ENCODE measurements at places on chromosomes 6 and 20. TPM values are rescaled to one million over a fixed set of nuclear protein-coding genes. Genes with fewer than 3 reads are reported as not detected.
A peak's percentile ranks its signal among the peaks of the same experiment; 100 is the strongest.

DNA sequence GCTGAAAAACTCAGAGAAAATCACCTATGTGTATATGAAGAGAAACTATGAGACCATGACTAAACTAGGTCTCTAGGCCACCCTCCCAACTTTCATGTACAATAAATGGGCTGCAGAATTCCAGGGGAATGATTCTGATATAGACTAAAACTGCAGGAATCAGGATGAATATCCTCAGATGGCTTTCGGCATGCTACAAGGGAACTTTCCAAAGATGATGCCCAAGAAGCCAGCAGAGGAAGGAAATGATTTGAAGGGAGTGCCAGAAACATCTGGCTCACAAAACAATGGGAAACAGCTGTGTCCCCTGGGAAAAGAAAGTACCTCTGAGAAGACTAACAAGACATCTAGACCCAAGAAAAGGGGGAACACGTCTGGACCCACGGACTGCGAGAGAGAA lies 41.1 kb downstream of the PLN start:
- DNase-seq = no peak

DNA sequence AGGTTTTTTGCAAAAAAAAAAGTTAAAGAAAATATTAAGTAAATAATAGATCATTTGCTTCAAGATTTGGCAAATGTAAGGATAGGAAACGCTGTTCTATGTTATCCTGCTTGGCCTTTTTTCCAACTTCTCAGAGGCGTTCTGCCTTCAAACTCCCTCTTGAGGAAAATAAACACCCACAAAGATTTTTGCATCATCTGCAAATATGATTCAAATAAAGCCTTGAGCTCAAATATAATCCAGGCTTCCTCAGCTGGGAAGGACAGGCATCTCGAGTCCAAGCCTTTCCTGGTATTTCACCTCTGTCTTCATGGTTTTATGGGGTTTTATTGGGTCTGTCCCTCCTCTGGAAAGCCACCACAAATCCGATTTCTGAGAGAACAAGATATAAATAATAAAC lies 67.7 kb upstream of the PTPN1 start:
- DNase-seq = no peak

DNA sequence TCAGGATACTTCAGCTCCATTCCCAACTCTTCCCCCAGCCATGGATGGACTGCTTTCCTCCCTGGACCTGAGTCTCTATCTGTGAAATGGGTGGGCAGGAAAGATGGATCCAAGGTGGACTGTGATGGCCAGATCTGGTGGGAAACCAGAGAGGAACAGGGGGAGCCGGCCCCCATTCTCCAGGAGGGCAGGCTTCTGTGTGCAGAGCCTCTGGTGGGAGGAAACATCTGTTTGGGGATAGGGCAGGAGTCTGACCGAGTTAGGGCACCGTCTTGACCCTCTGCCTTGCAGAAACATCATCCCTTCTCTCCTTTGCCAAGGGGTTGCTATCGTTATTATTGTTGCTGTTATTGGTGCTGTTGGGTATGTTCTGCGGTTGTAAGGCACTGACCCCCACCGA lies 91.5 kb downstream of the TOX2 start:
- DNase-seq = no peak

DNA sequence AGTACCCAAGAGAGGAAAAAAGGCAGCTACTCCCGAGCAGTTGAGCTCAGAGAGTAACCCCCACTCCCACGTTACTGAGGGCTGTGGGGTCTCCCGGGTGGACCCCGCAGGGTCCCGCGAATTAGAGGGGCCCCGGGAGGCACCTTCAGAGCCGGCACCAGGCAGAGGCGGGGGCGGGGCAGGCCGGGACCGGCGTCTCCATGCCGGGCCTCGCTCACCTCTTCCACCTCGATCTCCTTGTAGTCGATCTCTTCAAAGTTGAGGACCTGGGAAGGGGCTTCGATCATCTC lies 381 bp downstream of the MAP3K7 start:
- peak; percentile 26 for DNase-seq

DNA sequence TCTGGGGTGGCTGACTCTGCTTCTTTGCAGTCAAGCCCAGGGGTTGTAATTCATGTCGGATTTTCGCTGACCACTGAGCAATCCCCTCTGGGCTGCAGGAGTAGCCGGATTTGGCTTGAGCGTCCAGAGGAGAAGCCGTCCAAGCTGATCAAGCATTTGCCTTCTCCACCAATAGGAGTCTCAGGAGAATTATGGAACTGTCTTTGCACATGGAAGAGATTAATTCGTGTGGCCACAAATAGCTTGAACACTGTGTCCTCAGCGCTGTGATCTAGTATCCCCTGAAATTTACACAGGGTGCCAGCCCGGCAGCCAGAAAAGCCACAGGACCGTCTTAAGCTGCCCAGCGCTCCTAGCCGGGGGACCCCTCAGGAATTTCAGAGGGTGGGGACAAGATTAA lies 37.1 kb downstream of the EYA2 start:
- DNase-seq = no peak

DNA sequence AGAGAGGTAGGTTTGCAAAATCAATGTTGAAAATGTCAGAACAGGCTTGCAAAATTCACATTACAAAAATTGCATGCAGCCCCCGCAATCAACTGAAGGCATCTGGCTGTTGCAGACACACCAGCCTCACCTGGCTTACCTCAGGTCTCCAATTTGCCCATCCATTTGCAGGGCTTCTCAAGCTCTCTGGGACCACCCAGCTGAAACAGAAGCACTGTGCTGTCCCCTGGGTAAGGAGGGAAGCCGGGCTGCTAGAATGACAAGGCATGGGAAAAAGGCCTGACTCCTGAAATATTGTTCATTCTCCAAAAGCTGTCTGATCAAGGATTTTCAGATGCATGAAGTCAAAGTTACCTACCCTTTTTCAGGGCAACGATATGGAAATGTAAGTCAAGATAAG lies 52.6 kb upstream of the CD93 start:
- no peak for DNase-seq

DNA sequence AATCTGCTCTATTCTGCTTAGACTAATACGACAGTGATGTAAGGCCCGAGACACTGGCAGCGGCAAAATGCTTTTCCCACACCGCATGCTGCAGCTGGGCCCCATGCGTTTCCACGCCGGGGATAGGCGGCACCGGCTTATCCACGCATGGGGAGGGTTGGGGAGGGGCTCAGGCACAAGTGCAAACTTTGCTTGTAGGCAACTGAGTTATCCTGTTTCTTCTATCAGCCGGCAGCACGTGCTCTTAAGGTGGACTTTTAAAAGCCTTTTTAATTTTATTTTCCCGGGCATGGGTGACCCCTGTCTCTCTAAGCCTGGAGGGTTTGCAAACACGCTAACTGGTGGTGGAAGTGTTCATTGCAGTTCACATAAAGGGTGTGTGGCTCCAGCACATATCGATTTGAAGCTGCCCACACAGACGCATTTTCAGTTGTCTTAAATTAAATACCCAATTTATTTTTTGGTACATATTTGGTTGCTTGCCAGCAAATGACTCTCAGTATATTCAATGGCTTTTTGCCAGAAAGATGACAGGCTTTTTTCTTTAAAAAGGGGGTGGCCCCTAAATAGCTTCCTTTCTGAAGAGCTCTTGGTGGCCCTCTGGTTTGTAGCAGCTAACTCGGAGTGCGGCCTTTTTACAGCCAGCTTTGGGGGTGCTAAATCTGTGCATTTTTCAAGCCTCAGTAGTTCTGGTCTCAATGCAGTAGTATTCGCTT lies 561.8 kb upstream of the AGPAT4 start:
- no peak for DNase-seq

DNA sequence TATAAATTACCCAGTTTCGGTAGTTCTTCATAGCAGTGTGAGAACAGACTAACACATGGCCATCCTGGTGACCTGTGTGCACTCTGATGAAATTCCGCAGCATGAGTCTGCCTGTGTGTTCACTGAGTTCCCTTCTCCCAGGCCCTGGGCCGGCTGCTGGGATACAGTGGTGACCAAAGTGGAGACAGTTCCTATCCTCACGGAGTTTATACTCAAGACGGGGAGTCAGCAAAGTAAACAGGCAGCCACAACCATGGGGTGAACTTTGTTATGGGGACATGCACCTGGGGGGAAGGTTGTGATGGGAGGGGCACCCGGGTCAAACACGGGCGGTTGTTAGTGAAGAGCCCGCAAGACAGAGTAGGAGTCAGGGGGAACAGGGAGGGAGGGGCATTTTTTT lies 202.0 kb downstream of the CDH4 start:
- DNase-seq = no peak

- DNase-seq = no peak
Observed at GRCh38 chr6:35919085-35919826, 1.6 kb downstream of the SRPK1 start.

- no peak for DNase-seq
Observed at GRCh38 chr6:41642960-41643898, 5.0 kb downstream of the MDFI start.

DNA sequence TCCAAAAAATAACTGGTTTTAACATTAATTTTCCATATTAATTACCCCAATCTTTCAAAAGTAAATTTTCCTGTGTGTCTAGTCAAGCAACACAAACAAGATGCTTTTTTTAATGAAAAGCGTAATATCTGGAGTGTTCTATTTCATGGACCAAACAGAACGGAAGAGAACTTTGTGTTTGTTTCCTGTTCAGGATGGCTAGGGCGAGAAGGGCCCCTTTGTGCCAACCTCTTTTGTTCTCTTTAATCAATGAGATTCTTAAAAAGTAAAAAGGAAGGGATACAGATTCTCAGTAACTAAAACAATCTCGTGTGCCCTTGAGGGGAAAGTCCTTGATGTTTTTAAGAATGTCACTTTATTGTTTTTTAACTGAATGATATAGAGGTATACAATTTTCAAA lies 55.7 kb downstream of the GNAS start:
- no peak for DNase-seq

- DNase-seq = no peak
Observed at GRCh38 chr6:84193114-84193708, 34.2 kb downstream of the CEP162 start.

GRCh38 chr6:44269921-44270525 lies at the start of gene TMEM151B:
Gene TMEM151B (plus strand): TSS chr6:44270450. CDS start chr6:44270743, 293 bp downstream.
- peak; percentile 26 for DNase-seq

GRCh38 chr6:117976030-117976651 lies 69.1 kb downstream of the SLC35F1 start:
- no peak for DNase-seq

DNA sequence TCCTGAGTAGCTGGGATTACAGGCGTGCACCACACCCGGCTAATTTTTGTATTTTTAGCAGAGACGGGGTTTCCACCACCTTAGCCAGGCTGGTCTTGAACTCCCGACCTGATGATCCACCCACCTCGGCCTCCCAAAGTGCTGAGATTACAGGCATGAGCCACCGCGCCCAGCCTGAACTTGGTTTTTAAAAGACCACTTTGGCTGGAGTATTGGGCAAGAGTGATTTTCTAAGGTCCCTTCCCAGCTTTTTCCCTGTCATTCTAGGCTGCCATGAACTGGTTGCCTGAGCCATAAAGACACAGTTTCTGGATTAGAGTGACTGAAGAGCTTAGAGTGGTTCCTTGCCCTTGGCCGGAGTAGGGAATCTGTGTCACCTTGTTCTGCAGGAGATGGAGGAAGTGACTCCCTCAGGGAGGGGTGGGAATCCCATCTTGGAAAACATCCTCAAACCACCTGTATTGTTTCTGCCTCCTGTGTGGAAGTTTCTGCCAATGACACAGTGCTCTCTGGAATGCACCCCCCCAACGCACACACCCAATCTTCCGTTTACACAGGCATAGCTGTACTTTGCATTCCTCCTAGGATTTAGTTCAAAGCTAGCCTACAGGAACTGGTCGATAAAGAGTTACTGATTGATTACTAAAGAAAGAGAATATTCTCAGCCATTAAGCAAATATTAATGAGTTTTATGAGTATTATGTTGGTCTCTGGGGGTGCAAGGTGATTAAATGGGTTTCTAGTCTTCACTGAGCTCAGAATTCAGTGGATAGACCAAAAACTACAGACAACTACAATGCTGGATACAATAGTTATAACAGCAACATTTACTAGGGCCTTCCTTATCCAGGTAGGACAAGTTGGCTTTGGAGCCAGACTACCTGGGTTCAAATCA lies 18.2 kb downstream of the BCL2L1 start:
- no peak for DNase-seq

DNA sequence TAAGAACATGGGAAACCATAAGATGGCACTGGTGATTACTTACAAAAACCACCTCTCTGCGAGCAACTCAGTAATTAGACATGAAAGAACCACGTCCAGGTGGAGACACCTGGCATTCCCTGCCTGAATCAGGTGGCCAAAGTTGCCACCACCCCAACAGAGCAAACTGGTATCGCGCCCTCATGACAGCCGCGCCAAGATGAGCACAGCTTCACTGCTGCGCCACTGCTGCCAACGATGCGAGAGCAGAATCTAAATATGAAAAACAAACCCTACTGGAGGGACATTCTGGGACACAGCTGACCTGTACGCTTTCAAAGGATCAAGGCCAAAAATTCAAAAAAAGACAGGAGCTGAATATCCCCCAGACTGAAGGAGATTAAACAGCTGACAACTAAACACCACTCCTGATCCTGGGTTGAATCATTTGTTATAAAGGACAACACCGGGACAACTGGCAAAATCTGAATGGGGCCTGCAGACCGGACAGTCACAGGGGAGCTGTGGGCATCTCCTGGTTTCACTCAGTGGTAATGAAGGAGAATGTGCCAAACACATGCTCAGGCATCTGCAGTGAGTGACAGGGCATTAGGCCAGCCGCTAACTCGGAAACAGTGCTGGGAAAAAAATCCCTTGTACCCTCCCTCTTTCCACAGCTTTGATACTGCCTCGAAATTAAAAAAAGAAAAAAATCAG lies 17.4 kb downstream of the CST7 start:
- DNase-seq = no peak

DNA sequence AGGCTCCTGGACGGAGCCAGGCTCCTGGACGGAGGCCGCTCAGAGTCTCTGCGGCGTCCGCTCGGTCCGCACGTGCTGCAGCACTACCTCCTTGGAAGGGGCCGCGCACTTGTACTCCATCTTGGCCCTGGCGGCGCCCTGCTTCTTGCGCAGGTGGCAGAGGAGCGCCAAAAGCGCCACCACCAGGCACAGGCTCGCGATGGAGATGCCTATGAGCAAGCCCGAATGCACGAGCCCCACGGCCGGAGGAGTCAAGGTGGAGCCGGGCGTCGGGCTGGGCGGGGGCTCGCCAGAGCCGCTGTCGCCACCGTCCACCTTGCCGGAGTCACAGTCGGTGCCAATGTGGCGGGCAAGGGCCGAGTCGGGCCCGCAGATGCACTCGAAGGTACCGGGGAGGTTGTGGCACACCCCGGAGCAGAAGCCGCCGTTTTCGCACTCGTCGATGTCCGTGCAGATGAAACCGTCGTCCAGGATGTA lies 1.7 kb downstream of the THBD start:
- no peak for DNase-seq

- no peak for DNase-seq
Observed at GRCh38 chr6:89585154-89585553, 53.4 kb downstream of the LYRM2 start.

Gene ZKSCAN3
- 2.3 TPM for total RNA-seq

Gene AGER
- 13.0 TPM for total RNA-seq

Gene HUS1B
- 2.5 TPM for total RNA-seq

Gene COL20A1
- not detected for total RNA-seq

Gene FAM217A
- not detected for total RNA-seq

Gene PPP1R18
- 148 TPM for total RNA-seq

Gene UNC93A
- not detected for total RNA-seq

Gene DEFB116
- total RNA-seq = not detected

Gene MRAP2
- total RNA-seq = not detected

Gene LY6G5C
- 2.3 TPM for total RNA-seq

Gene CLVS2
- not detected for total RNA-seq

Gene XKR7
- not detected for total RNA-seq

Gene DSE
- 2.0 TPM for total RNA-seq

Gene TRIM39
- 28.0 TPM for total RNA-seq

Gene ZNF184
- 4.5 TPM for total RNA-seq
